CD8-positive, alpha-beta memory T cell (primary cell): ENCODE measurements at places on chromosomes 11 and 22. TPM values are rescaled to one million over a fixed set of nuclear protein-coding genes. Genes with fewer than 3 reads are reported as not detected.

DNA sequence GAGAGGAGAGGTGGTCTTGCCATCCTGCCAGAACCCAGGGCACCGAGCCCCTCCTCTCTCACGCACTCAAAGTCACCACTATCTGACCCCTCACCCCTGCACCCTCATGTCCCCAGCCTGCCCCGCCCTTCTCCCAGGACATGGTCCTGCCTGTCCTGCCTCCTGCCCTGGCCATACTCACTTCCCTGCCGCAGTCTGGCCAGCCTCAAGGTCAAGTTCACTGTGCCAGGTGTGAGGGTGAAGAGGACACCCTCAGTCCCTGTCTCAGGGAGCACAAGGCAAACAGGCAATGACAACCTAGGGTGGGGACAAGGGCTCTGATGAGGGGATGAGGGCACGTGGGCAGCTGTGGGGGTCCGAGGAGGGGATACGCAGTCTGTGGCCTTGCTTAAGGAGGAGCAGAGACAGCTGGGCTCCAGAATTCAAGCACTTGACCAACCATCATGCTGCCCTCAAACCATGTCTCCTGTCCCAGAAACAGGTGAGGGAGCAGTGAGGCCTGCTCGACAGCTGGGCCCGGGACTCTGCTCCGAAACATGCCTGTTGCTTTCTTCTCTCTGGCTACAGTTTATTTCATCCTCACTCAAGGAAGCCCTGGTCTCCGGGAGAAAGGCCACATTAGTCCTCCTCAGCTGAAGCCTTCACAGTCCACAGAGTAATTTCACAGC lies 36.6 kb downstream of the PDGFB start:
- no peak for DNase-seq
- H3K27ac ChIP-seq = no peak overlapping the region
- H3K4me3 ChIP-seq = no peak overlapping the region
- no peaks in the 10 kb centered on the region for H3K27me3 ChIP-seq
- H3K36me3 ChIP-seq = no peaks in the 10 kb centered on the region
- no peaks in the 10 kb centered on the region for H3K4me1 ChIP-seq

DNA sequence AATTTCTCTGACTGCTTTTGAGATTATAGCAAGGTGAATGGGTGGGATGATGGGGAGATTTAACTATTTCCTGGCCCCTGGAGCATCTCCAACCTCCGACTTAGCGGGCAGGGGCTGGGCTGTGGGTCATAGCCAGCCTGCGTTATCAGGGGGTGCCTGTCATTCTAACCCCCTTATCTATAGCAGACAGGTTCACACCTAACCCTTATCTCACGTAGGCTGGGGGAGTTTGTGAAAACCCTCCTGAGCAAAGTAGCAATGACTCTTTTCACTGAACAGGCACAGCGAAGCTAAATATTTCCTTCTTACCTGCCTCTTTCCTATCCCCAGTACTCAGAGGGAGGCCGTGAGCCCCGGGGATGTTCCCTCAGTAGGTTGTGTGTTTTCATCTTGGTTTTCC lies 511.4 kb upstream of the B3GAT1 start:
- DNase-seq = no peak
- no peak overlapping the region for H3K4me3 ChIP-seq
- no peaks in the 10 kb centered on the region for H3K4me1 ChIP-seq
- peaks cover 3% of the 10 kb centered on the region for H3K27me3 ChIP-seq
- H3K27ac ChIP-seq = no peak overlapping the region
- H3K36me3 ChIP-seq = no peaks in the 10 kb centered on the region

- peaks cover 10% of the 10 kb centered on the region for H3K27me3 ChIP-seq
- DNase-seq = no peak
- no peak overlapping the region for H3K4me3 ChIP-seq
- peaks cover 16% of the 10 kb centered on the region for H3K4me1 ChIP-seq
Measured at GRCh38 chr22:28885939-28886338, 2.6 kb downstream of the ZNRF3 start.

GRCh38 chr22:20922141-20922751 lies 5.0 kb downstream of the CRKL start:
- no peak overlapping the region for H3K27ac ChIP-seq
- peaks cover 32% of the 10 kb centered on the region for H3K36me3 ChIP-seq
- peaks cover 69% of the 10 kb centered on the region for H3K4me1 ChIP-seq
- H3K27me3 ChIP-seq = no peaks in the 10 kb centered on the region
- no peak overlapping the region for H3K4me3 ChIP-seq

DNA sequence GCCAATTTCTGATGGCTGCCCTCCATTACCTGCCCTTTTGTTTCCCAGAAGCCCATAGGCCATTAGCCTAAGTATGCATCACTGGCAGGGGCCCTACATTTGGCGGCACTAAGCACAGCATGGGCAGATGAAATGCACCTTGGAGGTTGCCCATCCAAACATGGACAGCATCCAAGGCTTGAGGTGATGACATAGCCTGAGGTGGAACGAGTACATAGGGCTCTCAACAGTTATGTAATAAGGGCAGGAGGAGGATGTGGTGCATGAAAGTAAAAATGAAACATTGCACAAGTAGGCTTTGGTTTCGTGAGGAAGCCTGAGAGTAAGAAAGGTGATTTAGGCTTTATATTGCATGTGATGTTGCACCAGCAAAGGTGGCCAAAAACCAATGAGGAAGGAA lies 148.1 kb downstream of the FAM76B start:
- peaks cover 18% of the 10 kb centered on the region for H3K4me1 ChIP-seq
- H3K4me3 ChIP-seq = no peak overlapping the region
- H3K36me3 ChIP-seq = no peaks in the 10 kb centered on the region
- H3K27ac ChIP-seq = no peak overlapping the region
- H3K27me3 ChIP-seq = no peaks in the 10 kb centered on the region

DNA sequence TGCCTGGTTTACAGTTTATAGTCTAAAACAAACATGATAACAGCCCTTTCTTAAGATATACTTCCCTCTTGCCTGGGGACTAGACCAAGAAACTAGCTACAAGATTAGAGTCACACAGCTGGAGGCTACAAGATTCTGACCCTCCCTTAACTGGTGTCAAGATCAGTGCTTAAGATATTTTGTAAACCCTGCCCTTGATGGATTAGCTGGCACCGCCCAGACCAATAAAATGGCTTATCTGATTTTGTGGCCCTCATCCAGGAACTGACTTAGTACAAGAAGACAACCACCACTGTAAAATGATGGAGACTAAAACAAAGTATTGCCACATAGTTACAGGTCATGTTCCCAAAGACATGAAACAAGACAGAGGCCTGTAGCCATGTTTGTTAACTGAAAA lies 53.4 kb downstream of the FAM181B start:
- no peak overlapping the region for H3K27ac ChIP-seq
- DNase-seq = no peak
- no peaks in the 10 kb centered on the region for H3K36me3 ChIP-seq
- no peaks in the 10 kb centered on the region for H3K4me1 ChIP-seq

DNA sequence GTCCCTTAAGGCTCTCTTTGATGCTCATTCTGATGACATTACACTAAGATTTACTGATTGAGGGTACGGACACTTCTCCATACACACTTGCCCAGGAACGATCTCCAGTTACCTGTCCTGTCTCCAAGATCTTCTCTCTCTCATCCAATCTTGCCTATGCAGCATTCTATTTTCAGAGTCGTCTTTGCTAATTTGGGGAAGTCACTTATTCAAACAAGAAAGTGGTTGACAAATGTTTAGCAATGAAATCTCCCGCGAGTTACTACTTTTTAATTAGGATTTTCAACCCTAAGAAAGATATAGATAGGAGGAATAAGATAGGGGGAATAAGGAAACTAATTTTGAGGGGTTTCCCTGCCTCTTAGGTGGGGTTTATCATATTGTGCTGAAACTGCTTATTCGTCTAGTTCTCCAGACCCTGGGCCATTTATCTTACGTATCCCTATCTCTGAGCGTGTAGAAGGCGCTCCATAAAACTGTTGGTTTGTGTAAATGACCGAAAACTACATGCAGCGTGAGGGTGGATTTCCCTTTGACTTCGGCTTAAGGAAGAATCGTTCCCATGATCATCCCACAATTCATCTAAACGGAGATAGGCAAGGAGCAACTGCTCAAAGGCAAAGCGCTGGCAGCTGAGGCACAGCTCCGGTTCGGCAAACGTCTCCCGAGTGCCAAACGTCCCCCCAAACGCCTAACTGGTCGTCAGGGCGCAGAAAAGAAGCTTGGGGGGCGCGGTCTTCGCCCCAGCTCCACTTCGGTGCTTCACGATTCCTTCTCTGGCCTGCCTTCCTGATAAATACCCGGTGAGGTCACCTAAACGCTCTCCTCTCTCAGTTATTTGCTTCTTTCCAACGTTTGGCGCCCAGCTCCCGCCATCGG lies 804 bp downstream of the APIP start:
- no peaks in the 10 kb centered on the region for H3K27me3 ChIP-seq
- peak overlapping the region; percentile 93 for H3K4me3 ChIP-seq
- H3K36me3 ChIP-seq = no peaks in the 10 kb centered on the region

Gene ANGPTL5
- not detected for total RNA-seq

- H3K36me3 ChIP-seq = no peaks in the 10 kb centered on the region
- no peaks in the 10 kb centered on the region for H3K27me3 ChIP-seq
- H3K4me1 ChIP-seq = peaks cover 40% of the 10 kb centered on the region
- no peak for DNase-seq
- H3K27ac ChIP-seq = no peak overlapping the region
- H3K4me3 ChIP-seq = peak overlapping the region; percentile 23
Measured at GRCh38 chr11:76231121-76231738, 24.9 kb upstream of the WNT11 start.

Gene DEFB131B
- total RNA-seq = not detected

GRCh38 chr22:28815111-28815510 lies 14.7 kb upstream of the XBP1 start:
- H3K27ac ChIP-seq = no peak overlapping the region
- DNase-seq = no peak
- no peaks in the 10 kb centered on the region for H3K27me3 ChIP-seq
- H3K4me3 ChIP-seq = no peak overlapping the region
- no peaks in the 10 kb centered on the region for H3K36me3 ChIP-seq

- no peaks in the 10 kb centered on the region for H3K36me3 ChIP-seq
- H3K27me3 ChIP-seq = no peaks in the 10 kb centered on the region
- no peaks in the 10 kb centered on the region for H3K4me1 ChIP-seq
- DNase-seq = no peak
- no peak overlapping the region for H3K27ac ChIP-seq
- no peak overlapping the region for H3K4me3 ChIP-seq
Measured at GRCh38 chr11:23058656-23059055, 198.4 kb upstream of the CCDC179 start.

DNA sequence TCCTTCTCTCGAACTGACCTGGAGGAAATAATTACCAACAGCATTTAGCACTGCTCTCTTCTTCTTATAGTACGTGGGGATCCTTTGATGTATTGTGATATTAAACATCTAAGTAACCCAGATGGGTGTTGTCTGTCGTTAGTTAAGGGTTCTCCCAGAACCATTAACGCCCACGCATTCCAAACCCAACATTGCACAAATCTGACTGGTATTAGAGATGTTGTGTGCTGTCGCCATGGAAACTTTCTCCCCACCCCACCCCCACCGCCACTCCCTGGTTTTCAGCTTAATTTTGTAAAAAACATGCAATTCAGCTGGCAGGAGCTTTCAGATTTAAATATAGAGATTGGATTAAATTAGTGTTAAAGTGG lies 1495.2 kb downstream of the TBC1D22A start:
- no peak for DNase-seq
- no peaks in the 10 kb centered on the region for H3K27me3 ChIP-seq
- no peaks in the 10 kb centered on the region for H3K4me1 ChIP-seq
- no peak overlapping the region for H3K4me3 ChIP-seq
- H3K36me3 ChIP-seq = no peaks in the 10 kb centered on the region

Gene RBMXL2
- not detected for total RNA-seq

DNA sequence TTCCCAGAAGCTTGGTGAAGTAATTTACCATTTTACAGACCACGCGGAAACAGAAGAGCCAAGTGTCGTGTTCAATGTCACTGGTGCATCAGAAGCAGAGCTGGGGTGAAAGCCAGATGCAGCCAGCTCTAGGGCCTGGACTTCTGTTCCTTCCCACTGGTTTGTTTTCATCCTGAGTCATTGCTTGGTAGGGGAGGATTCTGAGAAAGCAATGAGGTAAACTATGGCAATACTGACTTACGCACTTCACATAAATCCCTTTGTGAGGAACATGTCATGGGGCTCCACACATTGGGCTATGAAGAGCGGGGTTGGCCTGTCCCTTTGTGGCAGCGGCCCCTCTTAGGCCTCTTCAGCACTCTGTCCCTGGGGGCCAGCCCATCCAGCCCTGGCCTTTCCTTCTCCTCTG lies 52.4 kb upstream of the RBFOX2 start:
- no peaks in the 10 kb centered on the region for H3K27me3 ChIP-seq
- no peak overlapping the region for H3K27ac ChIP-seq
- DNase-seq = no peak
- H3K4me3 ChIP-seq = no peak overlapping the region
- H3K4me1 ChIP-seq = no peaks in the 10 kb centered on the region
- H3K36me3 ChIP-seq = no peaks in the 10 kb centered on the region

GRCh38 chr22:37063431-37064420 lies 12.2 kb downstream of the KCTD17 start:
- no peaks in the 10 kb centered on the region for H3K4me1 ChIP-seq
- no peak overlapping the region for H3K4me3 ChIP-seq
- no peak overlapping the region for H3K27ac ChIP-seq
- no peaks in the 10 kb centered on the region for H3K27me3 ChIP-seq
- no peaks in the 10 kb centered on the region for H3K36me3 ChIP-seq

- no peak overlapping the region for H3K4me3 ChIP-seq
- no peak overlapping the region for H3K27ac ChIP-seq
- peaks cover 4% of the 10 kb centered on the region for H3K4me1 ChIP-seq
- no peak for DNase-seq
- H3K27me3 ChIP-seq = no peaks in the 10 kb centered on the region
- no peaks in the 10 kb centered on the region for H3K36me3 ChIP-seq
Measured at GRCh38 chr22:42673898-42674401, 24.8 kb upstream of the CYB5R3 start.
